IMR-90 (cell line): ENCODE measurements at places on chromosomes 3 and 15. TPM values are rescaled to one million over a fixed set of nuclear protein-coding genes. Genes with fewer than 3 reads are reported as not detected.

DUOXA2 gene
- polyA plus RNA-seq = not detected in 2 replicates

HACL1 gene
- polyA plus RNA-seq = 9.9 and 11.1 TPM in 2 replicates

- no peaks in the 10 kb centered on the region for H3K27me3 ChIP-seq
- H3K27ac ChIP-seq = peak overlapping the region; percentile 16; the same call in 1 of the 2 replicates
- DNase-seq = no peak
Observed at GRCh38 chr15:70094690-70095311, 2.9 kb downstream of the TLE3 start.

DNA sequence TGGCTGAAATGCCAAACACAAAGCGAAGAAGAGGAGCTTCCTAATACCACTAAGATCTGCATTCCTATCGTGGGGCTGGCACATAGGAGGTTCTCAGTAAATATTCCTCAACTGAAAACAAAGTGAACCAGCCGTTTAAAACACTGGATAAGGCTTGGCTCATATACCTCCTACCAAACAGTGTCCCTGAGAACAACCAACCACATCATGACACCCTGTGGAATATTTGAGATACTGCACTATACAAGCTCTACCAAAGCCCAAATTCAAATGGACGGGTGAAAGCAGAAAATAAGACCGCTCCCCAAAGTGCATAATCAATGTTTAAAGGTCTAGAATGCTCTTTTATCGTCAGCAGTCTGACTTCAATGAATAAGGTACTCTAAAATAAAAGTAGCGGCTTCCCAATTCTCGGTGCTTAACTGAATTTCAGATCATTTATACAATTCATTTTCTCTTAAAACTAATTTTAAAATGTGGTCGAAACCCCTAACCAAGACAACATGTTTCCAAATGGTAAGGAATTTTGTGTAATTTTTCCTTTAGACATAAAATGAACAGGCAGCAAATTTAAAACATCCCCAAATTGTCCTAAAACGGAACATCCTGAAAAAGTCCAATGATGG, 425.8 kb downstream of the ERC2 start:
- H3K4me3 ChIP-seq = no peak overlapping the region
- H3K27ac ChIP-seq = no peak overlapping the region
- peak; percentile 61 for DNase-seq
- no peaks in the 10 kb centered on the region for H3K36me3 ChIP-seq

- H3K4me3 ChIP-seq = no peak overlapping the region
- H3K27me3 ChIP-seq = peaks cover 5% of the 10 kb centered on the region; the same call in 1 of the 2 replicates
- H3K36me3 ChIP-seq = no peaks in the 10 kb centered on the region
- H3K27ac ChIP-seq = no peak overlapping the region
- no peaks in the 10 kb centered on the region for H3K4me1 ChIP-seq
- DNase-seq = no peak
Observed at GRCh38 chr3:160927620-160928019, 171.6 kb downstream of the PPM1L start.
